ENCODE measurements at places on chromosomes 4 and X. TPM values are rescaled to one million over a fixed set of nuclear protein-coding genes. Genes with fewer than 3 reads are reported as not detected.

The FAM47A gene
- total RNA-seq = not detected

DNA sequence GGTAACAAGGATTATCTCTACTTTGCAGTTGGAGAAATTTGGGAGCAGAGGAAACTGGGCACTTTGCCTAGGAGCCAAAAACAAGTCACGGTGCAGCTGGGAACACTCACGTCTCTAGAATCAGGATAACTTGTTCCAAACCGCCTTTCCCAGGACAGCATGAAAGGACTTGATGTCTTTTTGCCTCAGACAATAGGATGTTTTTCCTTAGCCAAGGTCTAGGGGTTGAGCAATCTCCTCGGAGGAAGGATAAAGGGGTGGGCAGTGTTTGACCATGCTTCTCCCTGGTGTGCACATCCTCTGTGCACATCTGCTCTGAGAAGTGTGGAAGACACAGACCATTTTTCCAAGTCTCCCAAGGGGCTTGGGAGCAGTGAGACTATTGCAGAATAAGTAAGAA, 1.7 kb upstream of the SPARCL1 start:
- H3K36me3 ChIP-seq = no peaks in the 10 kb centered on the region
- DNase-seq = peak; percentile 67
- H3K4me3 ChIP-seq = peak overlapping the region; percentile 63

GRCh38 chrX:34555481-34555880, 101.6 kb downstream of the TMEM47 start:
- H3K27ac ChIP-seq = no peak overlapping the region
- no peak for DNase-seq
- no peaks in the 10 kb centered on the region for H3K36me3 ChIP-seq
- no peaks in the 10 kb centered on the region for H3K27me3 ChIP-seq
- no peak overlapping the region for H3K4me3 ChIP-seq
- H3K4me1 ChIP-seq = no peaks in the 10 kb centered on the region

DNA sequence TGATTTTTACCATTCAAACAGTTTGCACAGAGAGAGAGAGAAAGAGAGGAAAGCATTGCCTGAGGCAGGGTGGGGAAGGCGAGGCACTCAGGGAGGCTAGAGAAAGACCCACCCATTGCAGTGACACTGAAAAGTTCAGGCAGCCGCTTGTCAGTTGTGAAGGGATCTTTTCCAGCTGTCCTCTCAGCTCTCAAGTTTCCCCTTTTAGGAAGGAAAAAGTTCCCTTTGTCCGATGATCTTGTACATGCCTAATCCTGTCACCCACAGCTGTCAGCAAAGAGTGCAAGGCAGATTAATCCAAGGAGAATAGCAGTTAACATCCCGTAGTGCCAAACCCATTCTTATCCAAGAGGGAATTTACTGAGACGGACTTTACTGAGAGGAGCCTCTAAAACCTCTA, 255.0 kb downstream of the MAGEB5 start:
- H3K4me3 ChIP-seq = no peak overlapping the region
- H3K4me1 ChIP-seq = no peaks in the 10 kb centered on the region
- no peaks in the 10 kb centered on the region for H3K27me3 ChIP-seq

Data from left ventricle myocardium inferior (tissue), 1 donor.